ENCODE measurements at places on chromosomes 2 and 18. TPM values are rescaled to one million over a fixed set of nuclear protein-coding genes. Genes with fewer than 3 reads are reported as not detected.

GRCh38 chr2:63054841-63055225 lies 4.2 kb downstream of the OTX1 start:
- DNase-seq: no peak

GRCh38 chr18:79373736-79374135 lies 22.0 kb upstream of the NFATC1 start:
- no peak for DNase-seq

DNA sequence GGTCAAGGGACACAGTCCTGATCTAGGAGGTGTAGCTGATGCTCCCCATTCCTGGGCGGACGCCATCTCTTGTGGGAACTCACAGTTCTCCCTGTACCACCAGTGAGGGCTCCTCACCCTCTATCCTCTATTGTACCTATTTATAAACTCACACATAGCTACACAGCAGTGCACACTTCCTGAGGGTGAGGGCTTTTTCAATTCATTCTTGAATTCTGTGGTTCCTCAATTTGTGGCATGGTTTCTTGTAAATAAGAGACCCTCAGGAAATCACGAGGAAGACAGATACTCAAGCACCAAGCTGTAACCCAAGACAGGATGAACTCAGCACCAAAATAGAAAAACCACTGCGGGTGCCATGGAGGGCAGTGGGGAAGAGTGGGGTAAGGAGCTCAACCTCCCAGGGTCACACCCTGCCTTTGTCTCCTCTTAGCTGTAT lies 245.9 kb upstream of the PXDN start:
- DNase-seq: no peak

DNA sequence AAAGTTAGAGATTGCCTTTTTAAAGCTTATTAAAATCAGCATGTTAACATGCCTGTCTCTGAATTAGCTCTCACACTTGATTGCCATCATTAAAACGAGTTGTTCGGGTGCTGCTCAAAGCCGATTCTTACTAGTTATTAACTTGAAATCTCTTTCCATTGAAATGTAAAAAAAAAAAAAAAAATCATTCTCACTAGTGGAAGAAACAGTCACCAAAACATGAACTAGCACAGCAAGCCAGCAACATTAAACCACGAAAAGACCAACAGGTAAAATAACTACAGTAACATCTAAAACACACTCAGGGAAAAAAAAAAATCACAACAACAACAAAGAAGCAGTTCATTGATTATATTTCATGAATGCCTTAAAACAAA lies 264.5 kb downstream of the MEIS1 start:
- DNase-seq: no peak

GRCh38 chr2:49240608-49241007 lies 86.3 kb upstream of the FSHR start:
- DNase-seq: no peak

DNA sequence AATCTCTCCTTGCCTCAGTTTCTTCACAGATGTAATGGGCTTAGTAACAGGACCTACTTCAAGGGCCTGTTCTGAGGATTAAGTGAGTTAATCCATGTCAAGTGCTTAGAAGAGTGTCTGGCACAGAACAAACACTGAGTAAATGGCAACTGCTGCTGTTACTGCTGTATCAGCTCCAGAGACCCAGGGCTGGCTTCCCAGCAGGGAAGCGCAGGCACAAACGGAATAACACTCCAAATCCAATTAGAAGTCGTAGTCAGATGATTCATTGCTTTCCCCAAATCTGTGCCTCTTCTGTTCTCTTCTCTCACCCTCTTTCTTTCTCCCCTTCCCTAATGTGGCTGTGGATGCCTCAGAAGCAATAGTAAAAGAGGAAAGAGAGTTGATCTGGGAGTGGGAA lies 101.1 kb upstream of the FZD7 start:
- no peak for DNase-seq

GRCh38 chr2:234355021-234355720 lies 141.7 kb downstream of the ARL4C start:
- no peak for DNase-seq

DNA sequence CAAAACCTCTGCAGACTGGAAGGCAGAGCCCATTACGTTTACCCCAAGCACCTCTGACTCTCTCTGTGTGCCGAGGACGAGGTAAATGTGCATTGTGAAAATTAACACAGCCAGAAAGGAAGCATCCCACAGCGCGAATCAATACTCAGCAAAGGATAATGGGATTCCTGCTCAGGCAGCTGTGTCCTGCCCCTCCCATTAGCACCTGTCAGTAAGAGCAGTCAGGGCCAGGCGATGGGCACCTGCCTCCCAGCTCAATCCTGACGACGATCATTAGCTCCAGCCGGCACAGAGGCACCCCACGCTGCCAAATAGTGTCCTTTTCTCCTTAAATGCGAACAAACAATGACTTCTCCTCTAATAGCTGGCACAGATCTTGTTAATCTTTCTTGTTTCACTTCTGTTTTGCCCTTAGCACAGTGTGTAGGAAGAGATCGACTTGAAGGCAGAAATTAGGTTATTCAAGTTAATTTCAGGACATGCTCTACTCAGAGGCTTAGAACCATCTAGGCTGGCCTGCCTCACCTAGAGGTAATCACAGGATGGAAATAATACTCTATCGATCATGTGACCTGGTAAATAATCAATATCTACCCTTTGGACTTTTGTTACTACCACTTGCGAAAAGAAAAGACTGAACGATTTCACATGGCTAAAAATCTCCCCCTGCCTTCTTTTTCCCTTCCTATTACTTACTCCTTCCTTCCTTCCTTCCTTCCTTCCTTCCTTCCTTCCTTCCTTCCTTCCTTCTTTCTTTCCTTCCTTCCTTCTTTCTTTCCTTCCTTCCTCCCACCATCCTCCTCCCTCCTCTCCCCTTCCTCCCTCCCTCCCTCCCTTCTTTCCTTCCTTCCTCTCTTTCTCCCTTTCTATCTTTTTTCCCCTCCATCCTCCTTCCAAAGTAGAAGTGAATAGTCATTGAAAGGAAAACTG lies 487.9 kb upstream of the ID2 start:
- DNase-seq: no peak

DNA sequence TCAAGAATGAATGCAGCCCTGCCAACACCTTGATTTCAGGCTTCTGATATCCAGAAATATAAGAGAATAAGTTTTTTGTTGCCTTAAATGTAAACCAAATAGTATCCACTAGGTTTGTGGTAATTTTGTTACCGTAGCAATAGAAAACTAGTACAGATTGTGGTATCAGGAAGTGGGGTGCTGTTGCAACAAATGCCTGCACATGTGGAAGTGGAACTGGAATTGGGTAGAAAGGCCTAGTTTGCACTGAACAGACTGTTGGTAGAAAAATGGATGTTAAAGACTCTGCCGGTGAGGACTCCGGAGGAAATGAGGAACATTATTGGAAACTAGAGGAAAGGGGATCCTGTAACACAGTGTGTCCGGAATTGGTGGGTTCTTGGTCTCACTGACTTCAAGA lies 145.8 kb upstream of the MGAT5 start:
- no peak for DNase-seq

DNA sequence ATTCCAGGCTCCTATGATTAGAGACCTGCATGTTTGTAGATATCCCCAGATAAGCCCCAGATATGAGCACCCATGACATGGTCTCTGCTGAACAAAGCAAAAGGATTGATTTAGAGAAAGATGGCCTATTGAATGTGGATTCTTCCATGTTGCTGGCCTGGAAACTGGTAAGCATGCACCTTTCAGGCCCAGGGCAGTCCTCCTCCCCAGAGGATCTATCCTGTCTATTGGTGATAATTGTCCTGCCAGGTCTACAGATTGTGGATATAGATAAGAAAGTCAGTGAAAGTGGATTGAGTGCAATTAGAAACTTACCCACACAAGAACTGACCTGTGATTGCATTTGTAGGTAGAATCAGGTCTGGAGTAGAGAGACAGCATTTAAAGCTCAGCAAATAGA lies 256.9 kb upstream of the SIX3 start:
- no peak for DNase-seq

DNA sequence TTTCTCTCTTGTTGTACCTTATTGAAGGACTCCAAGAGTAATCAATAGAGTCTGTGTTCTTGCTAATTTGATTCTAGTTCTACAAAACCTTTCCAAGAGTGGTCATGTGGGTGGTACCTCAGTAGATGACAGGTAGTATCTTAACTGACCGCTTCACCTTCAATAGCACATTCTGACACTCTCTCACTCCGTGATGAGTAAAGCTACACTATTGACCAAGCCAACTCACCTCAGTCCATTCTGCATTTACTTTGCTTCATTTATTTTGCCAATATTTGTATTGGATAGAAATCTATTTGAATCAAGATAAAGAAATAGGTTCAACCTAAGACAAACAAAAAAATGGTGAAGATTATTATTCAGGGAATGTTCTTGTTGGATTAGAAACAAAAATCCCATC lies 1869.6 kb upstream of the CELF4 start:
- DNase-seq: no peak

- peak; percentile 24 for DNase-seq
These were observed 6.5 kb downstream of the NCAPH start for GRCh38 chr2:96342085-96342484.

- DNase-seq: no peak
These were observed 102.4 kb downstream of the STK39 start for GRCh38 chr2:168145011-168145410.

GRCh38 chr2:60552078-60552850 lies 1.2 kb downstream of the BCL11A start:
- no peak for DNase-seq

- DNase-seq: no peak
These were observed 10.6 kb upstream of the NMI start for GRCh38 chr2:151299920-151300539.

DNA sequence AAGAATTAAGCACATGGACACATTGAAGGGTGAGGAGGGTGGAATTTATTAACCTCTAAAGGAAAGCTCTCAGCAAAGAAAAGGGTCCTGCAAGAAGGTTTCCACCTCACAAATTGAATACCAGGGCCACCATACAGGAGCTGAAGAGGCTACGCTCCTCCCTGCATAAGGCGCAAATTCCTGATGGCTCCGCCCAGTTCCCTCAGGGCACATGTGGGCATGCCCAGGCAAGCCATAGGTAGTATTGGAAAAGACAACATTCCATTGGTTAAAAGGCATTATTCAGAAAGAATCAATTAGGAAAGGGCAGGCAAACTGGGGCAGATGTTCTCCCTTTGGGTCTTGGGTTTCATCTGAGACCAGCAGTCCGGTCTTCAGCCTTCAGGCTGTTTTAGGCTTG lies 161.2 kb downstream of the PTPRM start:
- no peak for DNase-seq

GRCh38 chr2:188146888-188147287 lies 144.8 kb upstream of the GULP1 start:
- no peak for DNase-seq

DNA sequence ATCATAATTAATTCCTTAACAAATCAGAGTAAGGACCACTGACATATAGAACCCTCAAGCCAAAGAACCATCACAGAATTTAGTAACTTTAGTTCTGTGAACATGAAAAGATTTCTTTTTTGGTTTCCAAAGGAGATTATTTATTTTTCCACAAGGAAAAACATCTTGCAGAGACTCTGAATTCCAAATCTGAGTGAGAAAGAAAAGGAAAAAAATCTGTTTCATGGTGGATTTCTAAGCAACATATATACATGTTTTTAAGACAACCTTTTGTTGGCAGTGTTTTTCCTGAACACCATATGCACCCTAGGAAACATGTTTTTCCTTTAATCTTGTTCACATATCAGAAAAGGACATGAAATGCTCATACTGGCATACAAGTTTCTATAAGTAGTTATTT lies 149.8 kb downstream of the AGPS start:
- no peak for DNase-seq

GRCh38 chr2:18925296-18925695 lies 335.9 kb upstream of the NT5C1B start:
- no peak for DNase-seq

DNA sequence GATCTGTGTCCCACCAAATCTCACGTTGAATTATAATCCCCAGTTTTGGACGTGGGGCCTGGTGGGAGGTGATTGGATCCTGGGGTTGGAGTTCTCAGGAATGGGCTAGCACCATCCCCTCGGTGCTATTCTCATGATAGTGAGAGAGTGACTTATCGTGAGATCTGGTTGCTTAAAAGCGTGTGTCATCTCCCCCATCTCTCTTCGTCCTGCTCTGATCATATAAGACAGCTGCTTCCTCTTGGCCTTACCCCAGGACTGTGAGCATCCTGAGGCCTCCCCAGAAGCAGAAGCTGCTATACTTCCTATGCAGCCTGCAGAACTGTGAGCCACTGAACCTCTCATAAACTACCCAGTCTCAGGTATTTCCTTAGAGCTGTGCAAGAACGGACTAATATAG lies 163.7 kb upstream of the NDUFV2 start:
- DNase-seq: no peak

DNA sequence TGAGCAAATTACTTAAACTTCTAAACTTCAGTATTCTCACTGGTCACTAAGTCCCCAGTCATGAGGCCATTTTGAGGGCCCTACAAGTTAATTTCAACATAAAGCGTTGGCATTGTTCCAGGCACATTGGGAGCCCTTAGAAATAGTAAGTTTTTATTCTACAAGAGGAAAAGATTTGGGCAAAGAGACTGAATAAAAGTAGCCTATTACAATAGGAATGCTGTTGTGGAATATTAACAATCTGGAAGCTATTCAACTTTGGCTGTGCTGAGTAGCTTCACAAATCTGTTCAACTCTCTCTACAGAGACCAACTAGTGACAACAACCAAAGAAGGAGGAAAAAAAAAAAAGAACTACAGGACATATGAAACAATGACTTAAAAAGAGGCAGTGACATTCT lies 1287.5 kb upstream of the NXPH2 start:
- DNase-seq: no peak

- peak; percentile 31 for DNase-seq
These were observed 78.3 kb downstream of the MBP start for GRCh38 chr18:77054288-77054605.

DNA sequence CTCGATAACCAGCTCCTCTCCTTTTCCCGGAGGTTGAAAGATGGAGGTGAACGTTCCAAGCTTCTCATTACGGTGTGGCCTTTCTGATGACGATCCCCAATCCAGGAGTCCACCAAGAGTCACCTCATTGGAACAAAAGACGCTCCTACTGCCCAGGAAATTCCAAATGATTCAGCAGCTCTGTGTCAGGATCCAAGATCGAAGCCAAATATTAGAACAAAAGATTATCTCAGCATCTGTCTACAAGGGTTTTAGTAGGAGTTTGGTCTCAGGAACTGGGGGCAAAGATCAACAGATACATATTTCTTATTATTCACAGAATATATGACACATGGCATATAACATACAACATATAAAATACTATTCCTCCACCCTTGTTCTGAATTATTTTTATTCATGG lies 161.1 kb upstream of the RAB12 start:
- DNase-seq: no peak

The ANKRD29 gene
- total RNA-seq: not detected

The VAMP5 gene
- 31.7 TPM for total RNA-seq

The REV1 gene
- 53.7 TPM for total RNA-seq

The SOWAHC gene
- 0.31 TPM for total RNA-seq

The C2orf78 gene
- not detected for total RNA-seq

The MREG gene
- total RNA-seq: 9.2 TPM

The TLX2 gene
- 1.2 TPM for total RNA-seq

The KHK gene
- 12.4 TPM for total RNA-seq

The CFAP65 gene
- total RNA-seq: not detected

The BCL11A gene
- total RNA-seq: not detected

The UGT1A6 gene
- total RNA-seq: not detected

The SCYGR4 gene
- not detected for total RNA-seq

The MAP3K19 gene
- not detected for total RNA-seq

The SCYGR6 gene
- not detected for total RNA-seq
